ENCODE measurements at places on chromosomes 2 and 18. TPM values are rescaled to one million over a fixed set of nuclear protein-coding genes. Genes with fewer than 3 reads are reported as not detected.

Gene PROC
- total RNA-seq: not detected

Gene SLC9A2
- not detected for total RNA-seq

Gene HOXD12
- 0.25 TPM for total RNA-seq

GRCh38 chr2:7881063-7881462, 800.8 kb upstream of the ID2 start:
- DNase-seq: no peak

DNA sequence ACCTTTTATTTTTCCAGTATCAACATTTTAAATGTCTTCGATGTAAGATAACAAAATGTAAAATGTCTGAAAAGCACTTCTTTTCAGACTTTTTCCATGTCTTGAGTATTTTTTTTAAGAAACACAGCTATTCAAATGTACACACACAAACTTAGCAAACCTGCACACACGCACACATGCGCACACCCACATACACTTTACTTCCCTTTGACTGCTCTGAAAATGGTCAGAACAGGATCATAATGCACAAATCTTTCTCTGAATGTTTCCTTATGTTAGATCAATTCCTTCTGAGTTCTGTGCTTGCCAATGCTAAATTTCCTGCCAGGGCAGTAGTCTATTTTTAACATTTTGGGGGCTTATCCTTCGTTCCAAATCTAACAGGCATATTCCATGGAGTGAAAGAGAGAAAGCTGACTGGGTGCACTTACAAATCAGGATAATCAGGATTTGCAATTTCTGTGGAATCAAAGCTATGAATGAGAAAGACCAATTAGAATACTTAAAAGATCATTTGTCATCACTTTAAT, 136.3 kb downstream of the ZEB2 start:
- no peak for DNase-seq

GRCh38 chr2:42061839-42062238, 14.0 kb downstream of the PKDCC start:
- no peak for DNase-seq

DNA sequence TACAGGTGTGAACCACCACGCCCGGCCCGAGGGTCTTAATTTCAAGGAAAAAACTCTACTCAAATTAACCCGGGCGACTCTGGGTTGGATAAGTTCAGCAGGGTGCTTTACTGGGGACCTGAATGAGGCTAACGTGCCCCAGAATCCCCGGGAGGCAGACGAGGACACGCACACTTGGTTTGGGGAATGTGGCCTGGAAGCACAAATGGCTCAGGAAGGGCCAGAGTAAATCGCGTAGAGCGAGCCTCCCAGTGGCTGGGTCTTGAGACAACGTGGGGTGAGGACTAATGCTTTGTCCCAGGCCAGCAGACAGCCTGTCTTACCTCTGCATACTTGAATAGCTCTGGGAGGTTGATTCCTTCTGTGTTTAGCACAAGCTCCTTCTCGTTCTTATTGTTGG, 75.8 kb downstream of the POLR1A start:
- DNase-seq: no peak

DNA sequence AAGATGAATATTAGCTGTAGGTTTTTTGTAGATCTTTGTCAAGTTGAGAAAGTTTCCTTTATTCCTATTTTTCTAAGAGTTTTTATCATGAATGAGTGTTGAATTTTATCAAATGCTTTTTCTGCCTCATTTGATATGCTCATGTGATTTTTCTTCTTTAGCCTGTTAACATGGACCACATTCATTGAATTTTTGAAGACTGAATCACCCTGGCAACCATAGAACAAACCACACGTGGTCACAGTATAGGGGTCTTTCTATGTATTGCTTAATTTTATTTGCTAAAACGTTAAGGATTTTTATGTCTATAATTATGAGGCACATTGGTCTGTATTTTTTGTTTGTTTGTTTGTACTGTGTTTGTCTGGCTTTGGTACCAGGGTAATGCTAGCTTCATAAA, 201.7 kb upstream of the CWC22 start:
- no peak for DNase-seq

DNA sequence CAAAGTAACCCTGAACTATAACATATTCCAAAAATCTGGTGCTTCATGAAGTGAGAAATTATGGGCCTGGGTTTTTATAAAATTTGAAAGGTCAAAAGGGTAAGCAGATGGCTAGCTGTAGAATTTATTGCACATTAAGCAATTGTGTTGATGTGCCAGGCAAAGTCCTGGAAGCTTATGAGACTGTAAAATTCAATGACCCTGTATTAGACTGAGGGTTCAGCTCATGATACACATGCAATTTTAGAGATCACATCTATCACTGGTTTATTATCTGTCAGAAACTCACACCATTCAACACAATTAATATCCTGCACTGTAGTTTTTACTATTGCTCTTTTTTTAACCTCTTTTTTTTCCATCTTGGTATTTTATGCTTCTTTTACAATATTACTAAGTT, 1162.6 kb upstream of the SLC39A10 start:
- DNase-seq: no peak
